ENCODE measurements at places on chromosomes 3 and 15. TPM values are rescaled to one million over a fixed set of nuclear protein-coding genes. Genes with fewer than 3 reads are reported as not detected.
A peak's percentile ranks its signal among the peaks of the same experiment; 100 is the strongest.

The GOLGA8J gene
- not detected for total RNA-seq

The ZNF385D gene
- total RNA-seq, result under 0.01 TPM

The C15orf39 gene
- total RNA-seq, result 4.0 TPM

DNA sequence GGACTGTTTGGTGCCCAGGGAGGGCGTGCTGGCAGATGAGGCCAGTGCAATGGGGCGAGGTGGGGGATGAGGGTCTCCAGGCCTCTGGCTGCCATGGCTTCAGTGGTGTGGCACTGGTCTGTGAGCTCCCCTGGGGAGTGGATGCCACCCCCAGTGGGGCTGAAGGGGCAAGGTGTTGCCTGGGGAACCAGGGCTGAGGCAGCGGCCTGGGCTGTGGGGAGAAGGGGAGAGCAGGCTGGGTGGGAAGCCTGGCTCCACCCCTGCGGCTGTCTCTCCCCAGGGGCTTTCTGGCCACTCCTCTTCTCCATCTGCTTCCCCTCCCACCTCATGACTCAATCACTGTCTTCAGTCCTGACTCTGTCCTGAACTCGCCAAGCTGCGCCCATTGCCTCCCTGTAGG lies 88.4 kb upstream of the TLE3 start:
- DNase-seq, result no peak

DNA sequence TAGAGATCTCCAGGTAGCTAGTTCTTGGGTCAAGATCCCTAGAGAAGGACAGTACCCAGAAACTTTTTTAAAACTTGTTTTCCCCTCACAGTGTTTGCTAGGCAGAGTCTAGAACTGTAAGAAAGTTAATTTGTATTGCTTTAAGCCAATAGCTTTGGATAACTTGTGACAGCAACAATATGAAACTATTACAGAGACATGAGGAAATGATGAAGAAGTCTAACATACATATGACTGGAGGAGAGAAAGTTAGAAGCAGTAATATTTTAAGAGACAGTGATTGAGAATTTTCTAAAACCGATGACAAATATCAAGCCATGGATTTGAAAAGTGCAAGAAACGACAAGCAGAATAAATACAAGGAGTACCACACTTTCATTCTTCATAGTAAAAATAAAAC lies 10.0 kb downstream of the HMG20A start:
- no peak for DNase-seq

The SLC2A2 gene
- not detected for total RNA-seq

The SNURF gene
- 0.37 TPM for total RNA-seq

The HIGD1A gene
- 239 TPM for total RNA-seq

DNA sequence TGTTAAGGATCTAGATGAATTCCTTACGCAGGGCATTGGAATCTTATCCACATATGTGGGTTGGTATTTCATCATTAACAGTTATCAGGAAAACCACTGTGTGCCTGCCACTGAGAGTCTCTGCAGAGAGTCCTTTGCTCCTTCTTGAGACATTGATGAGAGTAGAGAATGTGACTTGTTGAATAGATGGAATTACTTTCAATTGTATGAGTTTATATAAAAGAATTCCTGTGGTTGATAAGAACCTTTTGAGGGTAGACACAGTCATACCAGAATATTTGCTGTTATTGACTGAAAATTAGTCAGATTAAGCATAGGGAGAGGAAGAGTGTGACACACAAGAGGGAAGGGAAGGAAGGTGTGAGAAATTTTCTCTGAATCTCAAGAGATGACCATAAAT lies 30.8 kb downstream of the ARHGEF26 start:
- no peak for DNase-seq

GRCh38 chr3:105367063-105367405 lies 325 bp downstream of the ALCAM start:
- no peak for DNase-seq

DNA sequence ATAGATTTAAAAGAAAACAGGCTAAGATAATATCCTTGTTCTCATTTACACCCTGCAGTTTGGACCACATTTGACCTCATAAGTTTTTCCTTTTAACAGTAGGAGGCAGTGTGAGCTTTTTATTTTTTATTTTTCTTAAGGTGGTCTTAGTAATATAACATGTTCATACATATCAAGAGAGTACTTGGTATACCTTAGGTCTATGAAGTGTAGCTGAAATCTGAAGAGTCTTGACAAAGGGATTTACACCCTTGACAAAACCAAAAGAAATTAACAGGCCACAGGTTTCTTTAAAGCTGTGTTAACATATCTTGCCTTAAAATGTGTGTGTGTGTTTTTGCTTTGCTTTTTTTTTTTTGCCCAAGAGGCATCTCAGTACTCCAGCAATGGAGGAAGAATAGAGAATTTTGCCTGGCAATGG lies 3.2 kb downstream of the RAP2B start:
- no peak for DNase-seq

DNA sequence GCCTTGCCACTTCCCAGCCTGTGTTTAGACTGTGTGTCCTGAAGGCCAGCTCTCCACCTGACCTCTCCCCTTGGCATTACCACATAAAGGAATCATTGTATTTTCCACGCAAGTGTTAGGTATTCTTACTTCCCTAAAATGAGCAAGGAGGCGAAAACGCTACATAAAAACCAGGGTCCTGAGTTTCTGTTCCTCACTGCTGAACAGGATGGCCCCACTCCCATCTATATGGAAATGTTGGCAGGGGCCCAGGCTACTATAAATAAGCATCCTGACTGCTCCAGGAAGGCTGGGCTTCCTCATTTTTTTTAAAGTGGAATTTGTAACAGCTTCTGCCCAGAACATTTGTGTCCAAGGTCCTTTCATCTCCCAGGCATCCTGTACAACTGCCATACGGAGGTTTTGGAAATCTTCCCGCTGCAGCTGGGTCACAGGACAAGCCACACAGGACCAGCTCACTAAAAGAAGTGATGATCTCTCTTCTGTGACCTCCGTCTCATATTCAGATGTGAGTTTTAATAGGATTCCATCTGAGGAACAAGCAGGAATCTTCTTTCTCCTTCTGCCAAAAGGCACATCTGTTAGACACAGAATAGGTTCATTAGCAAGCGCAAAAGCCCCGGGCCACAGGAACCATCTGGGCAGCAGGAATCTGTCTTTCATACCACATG lies 56.4 kb upstream of the LIMD1 start:
- peak; percentile 53 for DNase-seq

The C3orf85 gene
- not detected for total RNA-seq

DNA sequence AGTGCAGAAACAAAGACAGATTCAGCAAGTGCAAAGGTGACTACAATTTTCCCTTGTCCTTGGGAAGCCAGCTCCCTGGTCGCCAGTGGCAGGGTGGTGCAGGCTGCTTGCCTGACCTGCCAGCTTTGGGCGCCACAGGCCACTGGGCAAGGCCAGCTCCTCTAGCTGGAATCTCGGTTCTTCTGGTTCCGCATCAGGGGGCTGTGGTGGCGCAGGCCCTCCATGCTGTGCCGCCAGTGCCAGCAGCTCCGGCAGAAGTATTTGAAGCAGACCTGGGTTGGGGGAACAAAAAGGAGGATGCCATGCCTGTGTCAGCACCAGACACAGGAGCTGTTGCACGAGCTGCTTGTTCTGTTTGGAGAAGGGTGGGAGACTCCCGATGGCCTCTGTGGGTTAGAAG lies 4.2 kb upstream of the RPS17 start:
- DNase-seq, result no peak

The VILL gene
- total RNA-seq, result 8.2 TPM

The ECE2 gene
- not detected for total RNA-seq

GRCh38 chr3:23075496-23075895 lies 127.6 kb upstream of the UBE2E2 start:
- no peak for DNase-seq

DNA sequence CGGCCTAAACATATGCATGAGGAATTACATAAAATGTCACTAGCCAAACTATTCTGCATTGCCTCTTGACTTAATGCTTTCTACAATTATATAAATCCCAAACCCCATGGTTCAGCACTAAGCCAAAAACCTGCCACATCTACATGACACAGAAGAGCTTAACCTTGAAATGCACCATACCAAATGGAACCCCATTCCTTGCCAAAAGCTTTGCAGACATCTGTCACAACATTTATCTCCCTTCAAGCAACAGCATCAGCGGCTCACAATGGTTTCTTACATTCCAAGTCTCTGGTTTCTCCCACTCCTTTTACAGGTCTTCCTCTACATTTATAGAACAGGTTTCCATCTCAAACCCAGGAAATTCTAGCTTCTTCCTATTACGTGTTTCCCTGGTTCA lies 58.4 kb upstream of the GYG1 start:
- DNase-seq, result peak; percentile 98

- DNase-seq, result peak; percentile 19
Measured at GRCh38 chr15:74263466-74263865, 27.3 kb downstream of the CCDC33 start.

DNA sequence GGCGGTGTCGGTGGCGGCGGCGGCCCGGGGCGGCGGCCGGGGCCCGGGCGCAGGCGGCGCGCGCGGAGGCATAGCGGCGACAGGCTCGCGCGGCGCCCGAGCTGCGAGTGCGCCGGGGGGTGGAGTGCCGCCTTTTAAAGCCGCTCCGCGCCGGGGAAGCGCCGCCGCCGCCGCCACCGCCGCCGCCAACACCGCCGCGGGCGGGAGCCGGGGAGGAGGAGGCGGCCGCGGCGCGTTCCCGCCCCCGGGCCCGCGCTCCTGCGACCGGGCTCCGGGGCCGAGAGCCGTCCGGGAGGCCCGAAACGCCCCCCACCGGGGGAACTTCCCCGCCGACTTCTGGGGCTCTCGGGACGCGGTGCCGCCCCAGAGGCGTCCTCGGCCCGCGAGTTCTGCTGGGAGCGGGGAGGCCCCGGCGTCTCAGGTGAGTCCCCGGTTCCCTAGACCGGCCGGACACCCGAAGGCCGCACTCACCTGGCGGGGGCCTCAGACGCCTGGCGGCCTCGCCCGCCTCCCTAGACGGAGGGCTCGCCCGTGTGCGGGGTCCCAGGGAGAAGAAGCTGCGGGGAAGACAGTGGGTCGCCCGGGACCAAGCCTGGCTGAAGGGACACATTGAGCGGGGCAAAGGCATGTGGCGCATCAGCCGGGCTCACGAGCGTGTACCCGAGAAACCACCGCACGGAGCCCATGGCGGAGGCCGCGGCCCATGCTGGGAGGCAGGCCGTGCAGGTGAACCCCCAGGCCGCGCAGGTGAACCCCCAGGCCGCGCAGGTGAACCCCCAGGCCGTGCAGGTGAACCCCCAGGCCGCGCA lies at the start of gene PCSK6:
Gene PCSK6 (minus strand): TSS at position 109 of the 809 bp plus-strand sequence. CDS start 37 bp downstream, at position 72.
- no peak for DNase-seq

GRCh38 chr3:188904670-188905069 lies 267.1 kb upstream of the TPRG1 start:
- no peak for DNase-seq

The SUCNR1 gene
- 0.03 TPM for total RNA-seq

DNA sequence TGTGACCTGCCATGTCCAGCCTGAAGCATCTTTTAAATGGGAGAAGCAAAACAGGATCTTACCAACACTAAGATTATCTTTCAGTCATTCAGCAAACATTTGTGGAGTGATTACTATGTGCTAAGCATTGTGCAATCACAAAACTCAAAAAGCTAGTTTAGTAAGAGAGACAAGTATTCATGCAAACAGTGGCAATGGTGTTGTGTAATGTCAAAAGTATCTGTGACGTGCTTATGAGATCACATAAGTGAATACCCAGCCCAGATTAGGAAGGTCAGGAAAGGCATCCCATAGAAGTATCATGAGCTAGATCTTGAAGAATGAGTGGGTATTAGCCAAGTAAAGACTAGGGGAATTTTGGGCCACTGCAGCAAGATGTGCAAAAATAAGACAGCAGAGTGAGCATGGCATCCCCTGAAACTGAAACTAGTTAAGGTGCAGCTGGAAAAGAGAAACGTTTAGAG lies 32.1 kb downstream of the SEC62 start:
- DNase-seq, result no peak

GRCh38 chr3:123750209-123750608 lies 133.9 kb downstream of the MYLK start:
- DNase-seq, result no peak

GRCh38 chr3:39098473-39099000 lies 8.9 kb downstream of the GORASP1 start:
- DNase-seq, result no peak

DNA sequence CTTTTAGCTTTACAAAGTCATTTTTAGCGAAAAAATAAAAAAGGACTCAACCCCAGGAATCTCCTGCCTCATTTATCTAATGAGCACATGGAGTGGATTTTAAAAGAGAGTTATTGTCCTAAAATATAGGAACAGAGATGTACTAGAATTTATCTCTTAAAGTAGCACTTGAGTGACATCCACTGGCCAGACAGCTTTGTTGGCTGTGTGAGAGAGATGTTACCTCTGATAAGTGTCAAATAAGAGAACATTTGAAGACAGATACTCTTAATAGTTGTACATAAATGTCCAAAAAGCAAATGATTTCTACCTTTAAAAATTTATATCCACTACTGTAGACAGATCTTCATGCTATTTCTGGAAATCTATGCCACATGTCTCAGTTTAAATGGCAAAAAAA lies 12.3 kb upstream of the MFSD1 start:
- peak; percentile 19 for DNase-seq

- no peak for DNase-seq
Measured at GRCh38 chr15:49506341-49506740, 83.3 kb downstream of the FGF7 start.

DNA sequence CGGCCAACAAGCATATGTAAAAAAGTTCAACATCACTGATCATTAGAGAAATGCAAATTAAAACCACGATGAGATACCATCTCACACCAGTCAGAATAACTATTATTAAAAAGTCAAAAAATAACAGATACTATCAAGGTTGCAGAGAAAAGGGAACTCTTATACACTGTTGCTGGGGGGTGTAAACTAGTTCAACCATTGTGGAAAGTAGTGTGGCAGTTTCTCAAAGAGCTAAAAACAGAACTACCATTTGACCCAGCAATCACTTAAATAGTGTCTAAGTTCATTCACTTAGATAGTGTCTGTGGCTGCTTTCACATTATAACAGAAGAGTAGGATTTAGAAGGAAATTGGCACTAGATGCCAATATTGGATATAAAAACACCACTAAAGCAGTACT lies 49.7 kb downstream of the CGGBP1 start:
- DNase-seq, result no peak

GRCh38 chr3:5339967-5340535 lies 152.5 kb downstream of the EDEM1 start:
- no peak for DNase-seq

DNA sequence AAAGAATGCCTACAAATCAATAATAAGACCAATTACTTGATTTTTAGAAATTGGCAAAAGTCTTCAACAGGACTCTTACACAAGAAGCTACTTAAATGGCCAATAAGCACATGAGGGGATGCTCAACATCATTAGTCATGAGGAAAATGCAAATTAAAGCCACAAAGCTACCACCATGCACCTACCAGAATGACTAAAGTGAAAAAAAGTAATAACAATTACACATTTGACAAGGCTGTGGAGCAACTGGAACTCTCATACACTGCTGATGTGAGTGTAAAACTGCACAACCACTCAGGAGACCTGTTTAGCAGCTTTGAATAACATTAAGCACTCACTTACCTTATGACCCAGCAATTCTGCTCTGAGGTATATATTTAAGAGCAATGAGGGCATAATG lies 68.4 kb downstream of the PPCDC start:
- no peak for DNase-seq

The LRRC58 gene
- 32.6 TPM for total RNA-seq

The CEMIP gene
- total RNA-seq, result 0.43 TPM
